Activated naive CD8-positive, alpha-beta T cell treated with anti-CD3 and anti-CD28 coated beads, Interleukin-2, amount 50 U/mL, for 24 hours (primary cell): ENCODE measurements at places on chromosomes 2 and 18.

- no peak for DNase-seq
Measured at GRCh38 chr2:154776825-154777224, 78.3 kb downstream of the KCNJ3 start.

DNA sequence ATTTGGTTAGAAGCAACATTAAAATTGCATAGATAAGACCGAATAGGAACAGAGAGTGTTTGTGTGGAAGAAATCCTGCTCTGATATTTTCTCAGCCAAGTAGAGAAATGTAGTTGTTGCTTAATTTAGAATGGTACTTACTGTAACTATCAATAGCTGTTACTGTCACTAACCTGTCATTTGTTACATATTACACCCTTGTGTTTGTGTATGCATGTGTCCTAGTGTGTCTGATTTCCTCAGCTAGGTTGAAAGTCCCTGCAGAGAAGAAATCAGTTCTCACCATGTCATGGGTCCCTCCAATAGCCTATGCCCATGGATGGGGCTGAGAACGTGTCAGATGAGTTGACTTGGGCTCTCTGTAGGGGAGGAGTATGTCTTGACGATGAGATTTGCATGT lies 94.4 kb downstream of the SPTBN1 start:
- DNase-seq, result no peak

GRCh38 chr2:25159949-25160348 lies 8.4 kb downstream of the POMC start:
- DNase-seq, result no peak

DNA sequence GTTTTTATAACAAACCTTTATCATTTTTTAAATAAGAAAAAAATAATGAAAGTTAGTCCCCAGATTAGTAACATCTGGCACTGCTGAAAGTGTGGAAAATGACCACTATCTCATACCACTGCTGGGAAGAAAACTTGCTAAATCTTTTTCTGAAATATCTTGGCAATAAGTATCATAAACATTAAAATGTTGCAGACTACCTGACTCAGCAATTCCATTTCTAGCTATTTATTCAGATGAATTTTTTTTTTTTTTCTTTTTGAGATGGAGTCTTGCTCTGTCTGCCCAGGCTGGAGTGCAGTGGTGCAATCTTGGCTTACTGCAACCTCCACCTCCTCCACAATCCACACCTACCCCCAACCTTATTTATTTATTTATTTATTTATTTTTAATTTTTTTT lies 35.3 kb upstream of the SOS1 start:
- DNase-seq, result no peak

DNA sequence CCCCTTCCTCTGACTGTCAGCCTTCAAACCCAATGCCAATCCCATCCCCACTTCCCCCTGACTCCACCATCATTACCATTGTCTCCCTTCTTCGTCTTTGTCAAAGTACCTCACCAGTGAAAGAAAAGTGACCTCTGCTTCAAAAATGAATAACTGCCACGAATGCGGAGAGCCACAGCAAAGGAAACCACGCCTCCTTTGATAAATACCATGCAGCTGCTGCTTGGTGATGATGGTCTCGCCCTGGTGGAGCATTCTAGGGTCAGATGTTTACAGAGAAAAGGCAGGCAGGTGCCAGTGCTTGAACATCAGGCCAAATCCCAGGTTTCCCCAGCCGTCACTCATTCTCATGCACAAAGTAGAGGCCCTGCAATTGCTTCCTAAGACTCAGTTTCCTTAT lies 162.2 kb downstream of the BCL11A start:
- DNase-seq, result no peak

GRCh38 chr18:24993628-24994027 lies 358.3 kb downstream of the ZNF521 start:
- DNase-seq, result no peak
